Activated T-helper 2 cell treated with anti-CD3 and anti-CD28 coated beads, Interferon-gamma antibody, Interleukin-2, Interleukin-4, amounts not matched to agents 10 μg/mL and 5 μg/mL and 100 μg/mL, durations not matched to agents 14 hours and 24 hours and 36 hours (primary cell): ENCODE measurements at places on chromosomes 5 and 9. TPM values are rescaled to one million over a fixed set of nuclear protein-coding genes. Genes with fewer than 3 reads are reported as not detected.

The CACNA1B gene
- 0.02 TPM in 1 of 2 replicates, not detected in the other for total RNA-seq

DNA sequence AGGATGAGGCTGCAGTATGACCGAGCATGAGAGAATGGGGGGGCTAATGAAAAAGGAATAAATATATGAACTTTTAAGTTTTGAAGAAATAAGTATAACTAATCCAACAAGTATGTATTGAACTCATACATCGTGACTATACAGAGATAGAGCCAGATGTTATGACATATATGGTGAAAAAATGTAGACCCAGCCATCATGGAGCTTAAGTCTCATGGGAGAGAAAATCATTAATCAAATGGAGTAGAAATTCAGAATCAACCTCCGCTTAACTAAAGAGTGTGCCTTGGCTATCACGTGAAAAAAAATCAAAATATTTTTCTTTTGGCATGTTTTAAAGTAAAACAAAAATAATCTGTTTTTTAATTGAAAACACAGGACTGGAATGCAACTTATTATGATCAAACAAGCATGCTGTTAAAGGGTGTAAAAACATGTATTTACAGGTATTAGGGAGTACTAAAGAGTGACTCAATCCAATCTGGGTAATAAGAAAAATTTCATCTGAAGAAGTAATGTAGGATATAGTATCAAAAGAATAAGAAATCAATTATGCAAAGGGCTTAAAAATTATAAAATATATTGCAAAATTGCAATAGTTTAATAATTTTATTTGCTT is 868.5 kb upstream of the NUDT12 start:
- DNase-seq, result no peak
- no peaks in the 10 kb centered on the region for H3K27me3 ChIP-seq
- no peaks in the 10 kb centered on the region for H3K36me3 ChIP-seq
- H3K27ac ChIP-seq, result no peak overlapping the region
- no peaks in the 10 kb centered on the region for H3K4me1 ChIP-seq

DNA sequence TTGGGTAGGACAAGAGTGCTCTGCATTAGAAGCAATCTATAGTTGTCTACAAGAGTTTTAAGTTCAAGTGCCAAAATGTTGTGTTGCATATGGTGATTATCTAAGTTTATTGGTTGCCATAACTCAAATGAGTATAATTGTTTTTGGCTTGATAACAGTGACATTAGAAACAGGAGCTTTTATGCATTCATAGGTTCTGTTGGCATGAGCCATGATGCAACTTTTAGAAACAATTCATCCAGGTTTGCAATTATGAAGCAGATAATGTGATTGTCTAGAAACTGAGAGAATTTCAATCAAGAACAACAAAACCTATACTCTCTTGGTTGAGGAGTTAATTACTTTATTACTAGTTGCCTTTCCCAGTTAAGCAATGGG is 137.0 kb downstream of the PBX3 start:
- peaks cover 3% of the 10 kb centered on the region for H3K4me1 ChIP-seq
- peaks cover 34% of the 10 kb centered on the region for H3K27me3 ChIP-seq
- DNase-seq, result no peak

The ISCA1 gene
- 28.5 and 28.9 TPM in 2 replicates for total RNA-seq

- H3K36me3 ChIP-seq, result no peaks in the 10 kb centered on the region
- no peaks in the 10 kb centered on the region for H3K27me3 ChIP-seq
- no peak for DNase-seq
- H3K27ac ChIP-seq, result no peak overlapping the region
- H3K4me3 ChIP-seq, result no peak overlapping the region
These were observed 94.3 kb downstream of the ZNF354C start for GRCh38 chr5:179154346-179154990.

DNA sequence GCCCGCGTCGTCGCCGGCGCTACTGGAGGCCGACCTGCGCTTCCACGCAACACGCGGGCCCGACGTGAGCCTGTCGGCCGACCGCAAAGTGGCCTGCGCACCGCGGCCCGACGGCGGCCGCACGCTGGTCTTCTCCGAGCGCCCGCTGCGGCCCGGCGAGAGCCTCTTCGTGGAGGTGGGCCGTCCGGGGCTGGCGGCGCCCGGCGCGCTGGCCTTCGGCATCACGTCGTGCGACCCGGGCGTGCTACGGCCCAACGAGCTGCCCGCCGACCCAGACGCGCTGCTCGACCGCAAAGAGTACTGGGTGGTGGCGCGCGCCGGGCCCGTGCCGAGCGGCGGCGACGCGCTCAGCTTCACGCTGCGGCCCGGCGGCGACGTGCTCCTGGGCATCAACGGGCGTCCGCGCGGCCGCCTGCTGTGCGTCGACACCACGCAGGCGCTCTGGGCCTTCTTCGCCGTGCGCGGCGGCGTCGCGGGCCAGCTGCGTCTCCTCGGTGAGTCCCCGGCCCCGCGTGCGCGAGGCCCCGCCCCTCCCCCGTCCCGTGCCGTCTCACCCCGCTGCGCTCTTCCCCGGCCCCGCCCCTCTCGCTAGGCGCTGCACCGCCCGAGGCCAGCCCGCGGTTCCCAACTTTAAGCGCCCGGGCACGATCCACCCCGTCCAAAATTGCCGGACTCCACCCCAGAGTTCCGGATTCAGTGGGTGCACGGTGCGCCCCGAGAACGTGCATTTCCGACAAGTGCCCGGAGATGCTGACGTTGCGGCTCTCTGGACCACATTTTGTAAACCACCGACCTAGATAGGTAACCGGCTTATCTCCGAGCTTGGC is 42.8 kb downstream of the NEURL1B start:
- H3K27me3 ChIP-seq, result peaks cover 28% of the 10 kb centered on the region
- H3K36me3 ChIP-seq, result no peaks in the 10 kb centered on the region
- peak overlapping the region; percentile 31 for H3K4me3 ChIP-seq
- peak; percentile 18 for DNase-seq

DNA sequence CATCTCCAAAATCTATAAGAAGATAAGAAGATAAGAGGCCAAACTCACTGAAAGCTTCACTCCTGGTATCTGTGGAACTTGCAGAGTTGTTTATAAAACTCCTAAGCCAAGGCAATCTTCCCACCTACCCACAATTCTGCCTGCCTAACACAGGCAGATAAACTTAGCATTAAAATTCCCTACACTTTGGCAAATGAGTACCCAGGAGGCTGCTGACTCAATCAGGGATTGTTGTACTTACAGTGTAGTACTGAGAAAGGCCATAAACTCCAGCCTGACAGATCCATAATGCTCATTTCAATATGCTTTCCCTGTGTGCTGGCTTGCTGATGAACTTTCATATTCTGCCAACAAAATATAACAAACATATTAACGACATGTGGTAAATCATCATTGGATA is 725.2 kb downstream of the BRINP1 start:
- H3K27me3 ChIP-seq, result no peaks in the 10 kb centered on the region
- H3K4me1 ChIP-seq, result no peaks in the 10 kb centered on the region
- DNase-seq, result no peak
- H3K27ac ChIP-seq, result no peak overlapping the region
- H3K36me3 ChIP-seq, result no peaks in the 10 kb centered on the region
- no peak overlapping the region for H3K4me3 ChIP-seq

DNA sequence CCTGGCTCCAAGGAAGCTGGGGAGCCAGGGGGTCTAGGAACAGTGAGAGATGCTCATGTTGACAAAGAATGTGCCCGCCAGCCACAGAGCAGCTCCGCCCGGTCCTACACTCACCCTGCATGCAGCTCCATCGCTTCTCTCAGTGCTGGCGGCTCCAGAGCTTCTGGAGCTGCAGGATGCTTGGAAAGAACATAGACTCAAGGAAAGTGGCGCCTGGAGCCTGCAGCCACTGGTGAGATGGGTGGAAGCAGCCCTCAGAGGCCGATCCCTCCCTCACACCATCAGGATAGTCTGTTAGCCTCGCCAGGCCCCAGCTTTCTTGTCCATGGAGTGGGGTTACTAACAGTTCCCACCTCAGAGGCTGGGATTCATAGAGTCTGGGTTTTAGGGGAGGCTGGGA is 26.4 kb upstream of the SLC6A19 start:
- peaks cover 2% of the 10 kb centered on the region for H3K27me3 ChIP-seq
- no peak overlapping the region for H3K27ac ChIP-seq
- H3K4me1 ChIP-seq, result peaks cover 2% of the 10 kb centered on the region
- no peak overlapping the region for H3K4me3 ChIP-seq
- no peak for DNase-seq
